ENCODE measurements at places on chromosomes 11 and 22. TPM values are rescaled to one million over a fixed set of nuclear protein-coding genes. Genes with fewer than 3 reads are reported as not detected.

DNA sequence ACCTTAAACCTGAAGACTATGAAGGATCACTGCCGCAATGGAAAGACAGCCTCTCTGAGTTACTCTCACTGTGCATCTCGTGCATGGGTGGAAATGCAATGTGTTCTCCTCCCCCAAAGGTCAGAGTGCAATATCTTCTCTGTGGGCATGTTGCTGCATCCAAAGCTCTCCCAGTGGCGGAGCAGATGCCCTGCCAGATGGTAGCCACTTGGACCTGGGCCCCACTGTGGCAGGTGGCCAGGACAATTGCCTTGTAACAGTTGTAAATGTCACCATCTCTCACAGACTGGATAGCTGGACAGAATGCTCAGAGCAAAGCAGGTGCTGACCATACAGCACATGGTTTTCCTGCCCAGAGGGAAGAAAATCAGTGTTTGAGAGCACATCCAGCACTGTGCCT is 542.0 kb downstream of the FAM181B start:
- no peak for DNase-seq

Gene NXPE2
- total RNA-seq: not detected

Gene PGR
- total RNA-seq: not detected

GRCh38 chr11:61688365-61689163 is 8.4 kb downstream of the DAGLA start:
- DNase-seq: no peak

DNA sequence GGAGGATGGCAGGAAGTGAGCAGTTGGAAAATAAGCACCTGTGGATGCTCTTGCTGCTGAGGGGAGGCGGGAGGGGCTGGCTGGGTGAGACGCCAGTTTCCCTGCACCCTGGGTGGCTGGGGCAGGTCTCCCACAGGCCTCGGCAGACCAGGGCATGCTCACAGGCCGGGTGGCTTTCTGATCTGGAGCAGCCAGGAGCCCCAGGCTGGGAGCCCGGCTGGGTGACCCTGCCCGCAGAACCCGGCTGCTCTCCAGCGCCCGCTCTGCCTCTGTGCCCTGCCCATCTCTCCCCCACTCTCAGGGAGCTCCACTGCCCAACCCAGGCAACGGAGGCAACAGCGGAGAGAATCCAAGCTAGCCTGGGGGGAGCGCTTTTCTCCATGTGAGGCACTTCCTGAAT is 24.6 kb downstream of the DCPS start:
- no peak for DNase-seq

DNA sequence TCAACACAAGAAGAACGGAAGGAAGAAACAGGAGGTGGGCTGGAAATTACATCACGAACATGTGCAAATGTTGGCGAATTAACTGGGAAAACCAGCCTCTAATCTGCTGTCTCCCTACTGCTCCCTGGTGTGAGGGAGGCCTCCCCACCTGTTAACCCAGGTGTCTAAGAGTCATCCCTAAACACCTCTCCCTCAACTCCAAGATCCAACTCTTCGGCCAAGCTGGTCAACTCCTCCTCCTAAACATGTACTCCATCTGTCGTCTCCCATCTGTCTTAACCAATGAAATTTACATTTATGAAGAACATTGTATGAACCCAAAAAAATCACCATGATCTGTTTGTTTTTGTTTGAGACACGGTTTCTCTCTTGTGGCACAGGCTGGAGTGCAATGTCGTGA is 154.2 kb downstream of the LARGE1 start:
- no peak for DNase-seq

DNA sequence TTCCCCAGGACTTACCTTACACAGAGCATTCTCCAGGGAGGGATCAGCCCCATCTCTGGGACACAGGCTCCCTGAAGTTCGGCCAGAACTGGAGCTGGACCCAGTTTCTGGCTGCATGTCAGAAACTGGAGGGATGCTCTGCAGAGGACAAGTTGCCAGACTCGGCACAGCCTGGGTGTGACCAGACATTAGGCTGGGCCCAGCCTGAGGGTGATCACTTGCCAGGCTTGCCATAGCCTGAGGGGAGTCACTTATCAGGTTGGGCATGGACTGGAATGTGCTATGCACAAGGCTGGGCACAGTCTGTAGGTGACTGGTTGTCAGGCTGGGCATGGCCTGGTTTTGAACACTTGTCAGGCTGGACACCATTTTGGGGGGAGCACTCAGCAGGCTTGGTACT is 30.7 kb upstream of the STK33 start:
- no peak for DNase-seq

Gene MMP7
- total RNA-seq: not detected

DNA sequence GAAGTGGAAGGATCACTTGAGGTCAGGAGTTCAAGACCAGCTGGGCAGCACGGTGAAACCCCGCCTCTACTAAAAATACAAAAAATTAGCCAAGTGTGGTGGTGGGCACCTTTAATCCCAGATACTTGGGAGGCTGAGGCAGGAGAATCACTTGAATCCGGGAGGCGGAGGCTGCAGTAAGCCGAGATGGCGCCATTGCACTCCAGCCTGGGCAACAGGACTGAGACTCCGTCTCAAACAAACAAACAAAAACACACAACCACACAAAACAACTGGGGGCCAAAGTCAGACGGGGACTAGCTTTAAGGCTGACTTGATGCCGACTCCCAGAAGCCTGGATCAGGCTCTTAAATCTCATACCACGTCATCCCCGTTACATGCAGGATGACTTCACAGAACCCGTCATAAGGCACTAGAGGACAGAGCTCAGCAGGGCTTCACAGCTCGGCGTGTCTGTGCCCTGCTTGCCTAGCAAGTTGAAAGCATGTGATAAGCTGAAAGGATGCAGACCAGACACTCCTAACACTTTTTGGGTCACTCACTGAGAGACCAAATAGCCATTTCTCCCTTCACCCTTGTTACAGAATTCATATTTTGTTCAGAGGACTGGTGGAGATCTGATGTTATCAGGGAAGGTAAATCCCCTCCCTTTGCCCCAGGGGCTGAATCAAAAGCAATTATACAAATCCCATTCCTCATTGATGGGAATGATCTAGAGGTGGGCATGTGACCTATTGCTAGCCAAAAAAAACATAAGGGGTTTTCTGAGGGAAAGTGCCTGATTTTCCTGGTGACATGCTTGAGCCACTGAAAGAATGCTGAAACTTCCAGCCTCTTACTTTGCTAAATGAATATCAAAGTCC is 65.4 kb downstream of the GAB2 start:
- no peak for DNase-seq

DNA sequence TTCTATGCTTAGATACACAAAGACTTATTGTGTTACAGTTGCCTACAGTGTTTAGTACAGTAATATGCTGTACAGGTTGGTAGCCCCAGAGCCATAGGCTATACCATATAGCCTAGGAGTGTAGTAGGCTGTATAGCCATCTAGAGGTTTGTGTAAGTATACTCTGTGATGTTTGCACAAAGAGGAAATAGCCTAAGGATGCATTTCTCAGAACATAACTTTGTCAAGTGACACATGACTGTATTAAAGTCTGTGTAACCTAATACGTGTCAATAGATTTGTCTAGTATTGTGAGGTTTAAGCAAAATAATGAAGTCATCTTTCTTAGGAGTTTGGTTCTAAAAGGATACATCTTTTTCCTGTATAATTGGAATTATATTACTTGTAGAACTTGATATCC is 5.5 kb downstream of the ZC3H12C start:
- DNase-seq: no peak

DNA sequence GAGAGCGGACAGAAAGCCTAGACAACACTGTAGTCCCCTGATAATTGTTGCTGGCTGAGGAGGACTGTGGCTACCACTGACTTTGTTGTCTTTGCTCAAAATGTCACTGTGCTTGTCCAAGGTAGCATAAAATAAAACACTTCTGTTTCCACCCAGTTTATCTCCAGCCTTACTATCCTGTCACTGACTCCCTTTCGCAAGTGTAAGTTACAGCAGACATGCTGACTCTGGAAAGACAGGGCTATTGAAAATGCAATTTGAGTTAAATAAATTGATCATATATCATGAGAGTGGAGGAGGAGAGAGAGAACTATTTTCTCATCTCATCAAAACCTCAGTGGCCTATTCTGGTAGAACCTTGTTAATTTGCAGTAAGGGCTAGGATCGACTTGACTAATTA is 138.0 kb upstream of the KIRREL3 start:
- DNase-seq: no peak

DNA sequence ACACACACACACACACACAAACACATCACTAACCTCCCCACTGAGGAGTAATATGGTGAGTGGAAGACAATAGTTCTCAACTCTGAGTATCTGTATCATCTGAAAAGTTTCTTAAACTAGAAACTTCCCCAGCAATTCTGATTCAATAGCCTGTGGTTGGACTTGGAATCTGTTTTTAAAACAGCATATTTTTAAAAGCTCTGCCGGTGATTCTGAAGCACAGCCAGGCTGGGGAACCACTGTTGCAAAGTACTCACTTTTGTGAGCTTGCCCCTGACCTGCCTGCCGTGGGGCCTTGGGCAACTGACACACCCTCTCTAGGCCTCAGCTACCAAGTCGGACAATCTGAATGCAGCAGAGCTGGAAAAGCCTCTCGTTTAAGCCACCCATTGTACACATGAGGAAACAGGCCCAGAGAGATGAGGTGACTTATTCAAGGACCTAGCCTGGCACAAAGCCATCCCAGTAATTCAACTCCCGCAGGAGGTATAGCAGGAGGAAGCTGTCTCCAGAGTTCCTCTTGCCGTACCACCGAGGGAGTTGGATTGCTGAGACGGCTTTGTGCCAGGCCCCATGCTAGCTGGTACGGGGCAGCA is 8.9 kb downstream of the SLC15A3 start:
- DNase-seq: no peak

Gene MS4A1
- not detected for total RNA-seq

GRCh38 chr11:63888170-63889086 is 28.5 kb downstream of the RCOR2 start:
- peak; percentile 25 for DNase-seq
